ENCODE measurements at places on chromosomes 1 and 21.
A peak's percentile ranks its signal among the peaks of the same experiment; 100 is the strongest.

DNA sequence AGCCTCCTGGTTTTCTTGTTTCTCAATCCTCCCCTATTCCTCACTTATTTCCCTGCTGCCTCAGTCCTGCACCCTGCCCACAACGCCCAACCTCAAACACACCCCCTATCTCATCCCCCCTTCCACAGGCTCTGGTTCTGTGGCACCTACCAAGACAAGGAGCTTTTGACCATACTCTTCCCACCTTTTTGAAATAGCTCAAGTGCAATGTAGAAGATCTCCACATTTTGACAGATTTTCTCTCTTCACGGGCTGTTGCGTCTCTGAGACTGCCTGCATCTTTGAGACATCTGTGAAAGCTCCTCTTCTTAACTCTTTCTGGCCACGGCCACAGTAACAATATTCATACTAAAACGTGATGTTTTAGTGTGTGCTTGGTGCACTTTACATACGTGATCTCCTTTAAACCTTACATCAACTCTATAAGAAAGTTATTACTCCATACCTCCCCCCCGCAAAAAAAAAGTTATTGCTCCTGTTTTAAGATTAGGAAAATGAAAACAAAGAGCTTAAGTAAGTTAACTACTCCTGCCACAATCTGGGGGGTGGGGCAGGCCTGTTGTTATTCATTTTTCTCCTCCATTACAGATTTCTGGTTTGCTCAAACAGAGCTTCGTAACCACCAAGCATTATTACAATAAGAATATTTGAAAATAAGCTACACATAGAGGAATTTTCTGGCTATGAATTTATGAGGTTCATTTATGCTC, 1.8 kb upstream of the SERBP1 start:
- no peak for DNase-seq

GRCh38 chr1:85289848-85290335, 13.5 kb upstream of the BCL10 start:
- no peak for DNase-seq

DNA sequence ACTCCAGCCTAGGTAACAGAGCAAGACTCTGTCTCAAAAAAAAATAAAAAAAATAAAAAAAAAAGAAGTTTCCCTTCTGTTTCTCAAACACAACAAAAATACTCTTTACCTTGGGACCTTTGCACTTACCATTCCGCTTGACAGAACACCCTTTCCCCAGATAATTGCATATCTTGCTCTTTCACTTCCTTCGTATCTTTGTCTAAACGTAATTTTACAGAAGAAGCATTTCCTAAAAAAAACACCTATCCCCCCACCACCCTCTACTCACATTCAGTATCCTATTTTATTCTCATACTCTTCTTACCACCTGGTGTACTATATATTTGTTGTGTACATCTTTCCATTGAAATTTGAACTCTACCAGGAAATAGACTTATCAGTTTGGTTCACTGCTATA, 32.7 kb downstream of the ASH1L start:
- DNase-seq, result no peak

DNA sequence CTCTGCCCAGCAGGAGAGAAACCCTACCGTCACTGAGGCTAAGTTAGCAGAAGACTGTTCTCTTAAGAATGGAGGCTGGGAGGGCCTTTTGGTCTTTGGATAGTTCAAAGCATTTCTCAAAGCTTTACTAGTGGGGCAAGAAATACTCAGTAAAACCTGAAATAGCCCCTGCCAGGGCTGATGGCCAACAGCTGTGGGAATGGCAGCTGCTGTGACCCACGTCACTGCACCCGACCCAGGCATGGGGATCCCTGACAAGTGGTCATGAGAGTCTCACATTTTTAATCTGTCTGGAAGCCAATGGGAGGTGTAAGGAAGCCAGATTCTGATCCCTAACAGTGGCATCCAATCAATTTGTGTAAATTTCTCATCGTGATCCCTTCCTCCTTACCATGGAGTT, 44.5 kb upstream of the ENAH start:
- no peak for DNase-seq

- DNase-seq, result no peak
These were observed 31.1 kb upstream of the MACF1 start for GRCh38 chr1:39173119-39173994.

DNA sequence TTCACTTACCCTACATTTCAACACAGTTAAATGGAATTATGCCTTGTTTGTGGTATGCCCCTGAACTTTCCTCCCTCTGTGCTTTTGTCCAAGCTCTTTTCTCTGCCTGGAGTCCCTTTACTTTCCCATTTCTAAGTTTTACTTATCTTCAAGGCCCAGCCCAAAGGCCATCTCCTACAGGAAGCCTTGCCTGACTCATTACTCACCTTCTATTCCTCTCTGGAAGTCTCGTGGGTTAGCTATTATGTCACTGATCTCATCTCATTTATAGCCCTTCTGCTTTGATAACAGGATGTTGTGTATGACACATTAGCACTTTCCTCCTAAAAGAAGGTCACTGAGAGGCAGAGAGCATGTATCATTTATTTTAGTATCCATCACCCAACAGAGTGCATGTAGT, 78.8 kb upstream of the CD1D start:
- no peak for DNase-seq

- no peak for DNase-seq
These were observed 132.8 kb downstream of the CASZ1 start for GRCh38 chr1:10663678-10664035.

GRCh38 chr1:204495777-204496176, 1.2 kb upstream of the PIK3C2B start:
- no peak for DNase-seq

DNA sequence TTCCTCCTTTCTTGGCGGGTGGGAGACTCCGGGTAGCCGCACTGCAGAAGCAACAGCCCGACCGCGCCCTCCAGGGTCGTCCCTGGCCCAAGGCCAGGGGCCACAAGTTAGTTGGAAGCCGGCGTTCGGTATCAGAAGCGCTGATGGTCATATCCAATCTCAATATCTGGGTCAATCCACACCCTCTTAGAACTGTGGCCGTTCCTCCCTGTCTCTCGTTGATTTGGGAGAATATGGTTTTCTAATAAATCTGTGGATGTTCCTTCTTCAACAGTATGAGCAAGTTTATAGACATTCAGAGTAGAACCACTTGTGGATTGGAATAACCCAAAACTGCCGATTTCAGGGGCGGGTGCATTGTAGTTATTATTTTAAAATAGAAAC, 2.5 kb downstream of the OLIG2 start:
- no peak for DNase-seq

- no peak for DNase-seq
These were observed 15.2 kb upstream of the TRIM45 start for GRCh38 chr1:117136749-117137148.

GRCh38 chr1:45430490-45430889, 60.5 kb downstream of the TESK2 start:
- DNase-seq, result no peak

GRCh38 chr21:20802201-20802600, 196.0 kb upstream of the NCAM2 start:
- DNase-seq, result no peak

- no peak for DNase-seq
These were observed 136.2 kb downstream of the RHOU start for GRCh38 chr1:228871314-228872061.

- DNase-seq, result peak; percentile 26
These were observed 142.3 kb upstream of the TMPRSS15 start for GRCh38 chr21:18545908-18546307.

GRCh38 chr1:68175621-68176398, 56.5 kb downstream of the WLS start:
- no peak for DNase-seq

GRCh38 chr21:32316361-32317215, 17.9 kb downstream of the MRAP start:
- DNase-seq, result no peak

DNA sequence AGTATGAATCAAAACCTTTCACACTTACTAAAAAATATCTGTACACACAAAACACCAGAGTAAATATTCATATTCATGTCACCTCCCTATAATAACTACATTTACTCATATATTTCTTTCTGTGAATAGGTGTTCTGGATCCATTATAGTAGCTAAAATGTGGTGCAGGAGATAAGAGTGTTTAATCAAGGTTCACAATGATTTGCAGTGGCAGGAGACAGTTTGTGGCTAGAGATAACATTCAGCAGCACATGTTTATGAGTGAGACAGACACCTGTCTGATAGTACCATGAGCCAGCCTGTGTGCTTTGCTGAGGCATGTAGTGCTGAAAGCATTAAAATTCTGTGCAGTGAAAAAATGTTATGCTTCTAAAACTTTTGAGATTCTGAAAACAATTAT, 410.3 kb downstream of the SRGAP2C start:
- no peak for DNase-seq

DNA sequence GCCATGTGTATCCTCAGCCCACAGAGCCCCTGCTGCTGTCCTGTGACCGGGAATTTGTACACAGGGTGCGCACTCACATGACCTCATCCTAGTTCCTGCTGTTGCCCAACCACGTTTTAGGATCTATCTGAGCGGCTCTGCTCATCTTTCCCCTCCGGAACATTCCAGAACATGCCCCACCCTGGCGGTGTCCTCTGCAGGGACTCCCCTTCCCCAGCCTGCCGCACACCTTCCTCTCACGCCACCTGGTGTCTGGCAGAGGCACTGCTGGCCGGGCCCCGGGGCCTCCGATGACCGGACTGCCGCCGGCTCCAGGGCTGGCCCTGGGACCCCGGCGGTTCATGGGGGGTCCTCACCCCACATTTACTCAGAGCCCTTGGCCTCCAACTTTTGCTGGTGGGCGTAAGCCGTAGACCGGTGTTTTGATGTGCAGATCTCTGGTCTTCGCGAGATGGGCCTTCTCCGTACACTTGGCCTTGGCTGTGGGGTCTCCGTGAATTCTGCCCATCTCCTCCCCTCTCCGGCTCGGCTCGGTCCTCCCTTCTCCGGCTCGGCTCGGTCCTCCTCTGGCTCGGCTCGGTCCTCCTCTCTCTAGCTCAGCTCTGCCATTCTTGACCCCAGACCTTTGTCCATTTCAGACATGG, 29.5 kb downstream of the ARHGEF16 start:
- no peak for DNase-seq

DNA sequence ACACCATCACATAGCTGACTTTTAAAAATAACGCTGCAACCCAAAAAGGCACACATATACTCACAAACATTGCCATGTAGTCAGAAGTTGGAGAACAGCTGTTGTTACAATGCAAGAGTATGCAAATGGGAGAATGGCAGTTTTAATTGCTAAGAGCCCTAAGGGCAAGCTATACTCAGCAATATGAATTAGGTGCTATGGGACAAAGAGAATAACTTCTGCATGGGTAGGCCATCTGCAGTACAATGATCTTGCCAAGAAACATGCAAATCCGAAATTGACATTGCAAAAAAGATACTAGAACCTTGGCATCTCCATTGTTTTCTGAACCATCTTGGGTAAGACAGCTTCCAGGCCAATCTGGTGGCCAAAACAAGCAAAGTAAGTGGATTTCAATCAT, 697.8 kb downstream of the LRRIQ3 start:
- DNase-seq, result no peak

GRCh38 chr1:178724728-178725465, at the start of gene RALGPS2:
TSS of gene RALGPS2 (plus strand) at chr1:178725244. CDS start at chr1:178776765, 51,521 bp downstream.
- DNase-seq, result no peak

DNA sequence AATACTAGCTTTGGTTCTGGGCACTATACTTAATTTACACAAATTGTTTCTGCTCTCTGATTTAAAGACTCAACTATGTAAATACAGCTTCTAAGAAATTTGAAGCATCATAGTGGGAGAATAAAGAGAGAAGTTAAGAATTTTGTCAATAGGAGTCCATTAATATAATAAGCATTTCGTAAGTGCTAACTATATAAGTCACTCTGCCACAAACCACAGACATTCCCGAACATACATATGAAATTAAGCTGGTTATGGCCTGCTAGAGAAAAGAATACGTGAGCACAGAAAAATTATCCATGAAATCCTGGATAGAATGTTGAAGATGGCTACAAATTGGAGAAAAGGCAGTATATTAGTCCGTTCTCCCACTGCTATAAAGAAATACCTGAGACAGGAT, 526.2 kb downstream of the MRPL39 start:
- DNase-seq, result no peak

DNA sequence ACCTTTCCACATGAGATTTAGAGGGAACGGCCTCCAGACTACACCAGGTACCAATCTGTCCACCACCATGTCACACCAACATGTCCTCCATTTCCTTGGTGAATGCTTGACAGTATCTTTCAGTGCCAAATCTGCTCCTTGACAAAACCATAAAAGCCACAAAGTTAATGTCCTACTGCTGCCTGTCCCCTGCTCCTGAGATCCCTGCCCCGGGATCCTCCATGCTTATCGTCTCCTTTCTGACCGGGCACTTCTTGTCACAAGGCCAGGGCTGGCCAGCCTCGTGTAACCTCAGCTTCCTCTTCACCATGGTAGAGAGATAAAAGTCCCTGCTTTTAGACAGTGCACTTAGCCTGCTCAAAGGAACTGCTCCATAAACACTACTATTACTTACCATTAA, 136.2 kb downstream of the NAV1 start:
- DNase-seq, result no peak

GRCh38 chr1:9351654-9352271, 59.1 kb downstream of the SPSB1 start:
- no peak for DNase-seq

- no peak for DNase-seq
These were observed 19.1 kb downstream of the NOL9 start for GRCh38 chr1:6535214-6535613.

GRCh38 chr21:15249285-15249993, 184.6 kb upstream of the NRIP1 start:
- DNase-seq, result peak; percentile 26

- no peak for DNase-seq
These were observed 35.1 kb downstream of the CLEC20A start for GRCh38 chr1:178461701-178462100.

- DNase-seq, result no peak
These were observed 39.0 kb downstream of the VANGL1 start for GRCh38 chr1:115680730-115681111.

DNA sequence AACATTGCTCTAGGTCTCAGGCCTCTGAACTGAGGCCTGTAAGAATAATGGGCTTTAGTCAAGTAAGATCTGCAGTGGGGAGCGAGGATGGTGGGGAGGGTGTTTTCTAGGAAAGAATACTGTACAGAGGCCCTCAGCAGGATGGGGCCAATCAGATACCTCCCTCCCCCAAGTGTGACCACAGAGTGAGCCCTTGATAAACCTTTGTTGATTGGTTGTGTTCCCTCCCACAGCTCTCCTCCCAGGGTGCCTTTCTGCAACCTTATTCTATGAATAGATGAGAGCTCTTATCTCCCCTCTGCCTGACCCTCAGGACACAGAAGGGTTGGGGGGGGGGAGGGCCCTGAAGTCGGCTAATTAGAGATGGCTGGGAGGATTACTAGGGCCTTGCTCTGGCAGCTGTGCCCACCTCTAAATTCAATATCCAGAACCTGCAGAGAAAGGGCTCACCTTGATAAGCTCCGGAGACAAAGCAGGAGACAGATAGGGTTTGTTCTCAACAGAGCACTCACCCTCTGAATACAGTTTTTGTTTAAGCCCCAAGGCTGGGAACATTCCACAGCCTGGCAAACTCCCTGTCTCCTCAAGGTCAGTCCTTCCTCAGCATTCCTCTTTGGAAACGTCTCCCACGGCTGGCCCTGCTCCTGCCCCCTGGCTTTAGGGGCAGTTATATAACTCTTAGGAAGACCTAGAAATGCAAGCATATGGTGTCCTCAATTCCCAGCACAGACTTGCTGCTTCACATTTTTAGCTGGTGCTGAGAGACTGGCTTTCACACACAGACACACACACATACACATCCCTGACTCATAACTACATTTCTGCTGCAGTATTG, 42.9 kb downstream of the ATP1A1 start:
- no peak for DNase-seq

GRCh38 chr1:6672558-6672957, 29.1 kb downstream of the DNAJC11 start:
- no peak for DNase-seq

- DNase-seq, result no peak
These were observed 49.7 kb downstream of the RCAN1 start for GRCh38 chr21:34565238-34565637.

- no peak for DNase-seq
These were observed 126.6 kb upstream of the CACNA1E start for GRCh38 chr1:181356505-181357340.
